ENCODE measurements at places on chromosomes 11 and 22.

- DNase-seq, result no peak
These were observed 1.3 kb downstream of the DENND5A start for GRCh38 chr11:9263840-9264315.

DNA sequence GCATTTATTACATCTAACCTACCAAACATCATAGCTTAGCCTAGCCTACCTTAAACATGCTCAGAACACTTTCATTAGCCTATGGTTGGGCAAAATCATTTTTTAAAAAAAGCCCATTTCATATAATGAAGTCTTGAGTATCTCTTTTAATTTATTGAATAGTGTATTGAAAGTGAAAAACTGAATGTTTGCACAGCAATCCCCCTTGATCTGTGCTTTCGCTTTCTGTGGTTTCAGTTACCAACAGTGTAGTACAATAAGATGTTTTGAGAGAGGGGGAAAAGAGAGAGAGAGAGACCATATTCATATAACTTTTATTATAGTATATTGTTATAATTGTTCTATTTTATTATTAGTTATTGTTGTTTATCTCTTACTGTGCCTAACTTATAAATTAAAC, 8.4 kb upstream of the MAP6 start:
- no peak for DNase-seq

GRCh38 chr11:68313574-68314202, 1.3 kb downstream of the LRP5 start:
- no peak for DNase-seq

DNA sequence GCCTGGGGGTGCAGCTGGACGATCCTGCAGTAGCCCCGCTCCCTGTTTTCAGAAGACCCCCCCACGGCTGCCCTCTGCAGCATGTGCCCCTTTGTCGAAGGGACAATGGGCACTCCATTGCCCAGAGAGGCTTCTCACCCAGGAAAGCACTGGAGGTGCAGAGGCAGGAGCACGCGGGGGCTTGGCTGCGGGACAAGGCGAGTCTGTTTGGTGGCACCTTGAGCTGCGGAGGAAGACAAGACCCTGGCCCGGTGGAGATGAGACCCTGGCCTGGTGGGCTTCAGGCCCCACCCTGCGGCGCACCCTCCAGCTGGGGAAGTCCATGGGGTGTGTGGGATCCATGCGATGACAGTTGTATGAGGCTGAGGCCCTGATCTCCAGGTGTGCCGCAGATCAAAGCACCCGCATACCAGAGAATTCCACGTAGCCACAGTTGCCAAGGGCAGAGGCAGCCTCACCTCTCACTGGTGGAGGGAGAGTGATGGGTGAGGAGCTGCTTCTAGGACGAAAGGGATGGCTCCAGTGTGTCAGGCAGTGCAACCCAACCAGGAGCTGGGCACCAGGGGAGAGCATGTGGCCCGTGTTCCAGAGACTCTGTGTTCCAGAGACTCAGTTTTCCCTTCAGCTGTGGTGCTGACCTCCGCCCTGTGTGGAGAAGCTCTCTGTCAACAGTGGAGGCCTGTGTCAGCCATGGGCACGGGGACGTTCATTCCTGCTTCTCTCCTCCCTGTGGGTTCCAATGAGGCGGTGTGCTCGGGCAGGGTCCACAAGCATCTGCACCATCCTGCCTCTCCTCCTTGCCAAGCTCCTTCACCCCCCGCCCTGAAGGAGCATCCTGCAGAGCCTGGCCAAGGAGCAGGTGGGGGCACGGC, 10.0 kb downstream of the TBX1 start:
- DNase-seq, result no peak

DNA sequence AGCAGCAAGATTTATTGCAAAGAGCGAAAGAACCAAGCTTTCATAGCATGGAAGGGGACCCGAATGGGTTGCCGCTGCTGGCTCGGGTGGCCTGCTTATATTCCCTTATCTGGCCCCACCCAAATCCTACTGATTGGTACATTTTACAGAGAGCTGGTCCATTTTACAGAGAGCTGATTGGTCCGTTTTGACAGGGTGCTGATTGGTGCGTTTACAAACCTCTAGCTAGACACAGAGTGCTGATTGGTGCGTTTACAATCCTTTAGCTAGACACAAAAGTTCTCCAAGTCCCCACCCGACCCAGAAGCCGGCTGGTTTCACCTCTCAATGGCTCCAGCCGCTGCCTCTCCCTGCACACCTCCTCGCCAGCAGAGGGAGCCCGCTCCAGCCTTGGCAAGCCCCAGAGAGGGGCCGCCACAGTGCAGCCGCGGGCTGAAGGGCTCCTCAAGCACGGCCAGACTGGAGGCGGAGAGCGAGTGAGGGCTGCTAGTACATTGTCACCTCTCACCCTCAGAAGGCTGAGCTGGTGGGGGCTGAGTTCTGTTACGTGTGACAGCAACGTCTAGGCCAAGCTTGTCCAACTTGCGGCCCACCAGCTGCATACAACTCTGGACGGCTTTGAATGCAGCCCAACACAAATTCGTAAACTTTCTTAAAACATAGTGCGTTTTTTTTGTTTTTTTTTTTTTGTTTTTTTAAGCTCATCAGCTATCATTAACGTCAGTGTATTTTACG, 8.7 kb downstream of the PTH start:
- no peak for DNase-seq

Data from midbrain (tissue), 1 donor.